Astrocyte (in vitro differentiated cells and primary cell): ENCODE measurements at places on chromosomes 1 and 21.

- no peak for DNase-seq
Observed at GRCh38 chr1:197150336-197151005, 4.0 kb upstream of the ASPM start.

DNA sequence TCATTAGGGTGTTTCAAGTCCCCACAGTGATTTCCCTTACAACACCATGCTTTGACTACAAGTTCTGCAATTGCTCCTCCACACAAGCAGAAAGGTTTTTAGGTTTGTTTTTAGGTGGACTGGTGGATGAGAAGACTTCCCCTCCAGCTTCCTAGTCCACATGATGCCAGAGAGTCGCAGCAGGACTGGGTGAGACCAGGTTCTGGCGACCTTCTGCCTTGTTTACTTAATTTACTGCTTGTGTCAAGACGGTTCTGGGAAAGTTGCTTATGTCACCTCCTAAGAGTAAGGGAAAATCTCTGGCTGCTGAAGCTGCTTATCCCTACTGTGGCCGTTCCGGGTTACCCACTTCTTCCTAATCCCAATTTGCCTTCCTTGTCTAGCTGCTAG lies 76.4 kb downstream of the GLUL start:
- no peak for DNase-seq

GRCh38 chr1:209650454-209650853 lies 1.8 kb downstream of the LAMB3 start:
- peak; percentile 56 for DNase-seq

GRCh38 chr1:152107984-152108881 lies 7.0 kb downstream of the TCHH start:
- peak; percentile 48 for DNase-seq

DNA sequence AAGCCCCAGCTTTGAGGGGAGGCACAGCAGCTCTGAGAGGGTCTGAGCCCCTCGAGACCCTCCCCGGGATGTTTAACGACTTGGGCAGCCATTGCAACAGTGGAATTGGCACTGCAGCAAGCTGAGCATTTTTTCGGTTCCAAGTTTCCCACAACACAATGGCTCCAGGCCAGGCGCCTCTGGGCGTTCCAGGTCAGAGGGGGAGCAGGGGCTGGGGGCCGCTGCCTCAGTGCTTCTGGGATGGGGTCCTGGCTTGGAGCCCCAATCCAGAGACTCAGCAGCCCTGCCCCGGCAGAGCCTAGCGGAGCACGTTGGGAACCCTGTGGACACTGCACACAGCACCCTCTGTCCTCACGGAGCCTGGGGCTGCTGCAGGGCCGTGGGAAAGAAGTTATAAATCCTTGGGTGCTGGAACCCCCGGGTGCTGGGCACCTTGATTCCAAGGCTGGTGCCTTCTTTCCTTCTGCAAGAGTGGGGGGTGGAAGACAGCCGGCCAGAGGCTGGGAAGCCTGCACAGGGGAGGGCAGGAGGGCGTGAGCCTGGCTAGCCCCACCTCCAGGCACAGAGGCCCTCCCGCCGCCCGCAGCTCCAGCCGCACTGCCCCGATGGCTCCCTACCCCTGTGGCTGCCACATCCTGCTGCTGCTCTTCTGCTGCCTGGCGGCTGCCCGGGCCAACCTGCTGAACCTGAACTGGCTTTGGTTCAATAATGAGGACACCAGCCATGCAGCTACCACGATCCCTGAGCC lies 50.1 kb downstream of the COL18A1 start:
- DNase-seq: peak; percentile 25

DNA sequence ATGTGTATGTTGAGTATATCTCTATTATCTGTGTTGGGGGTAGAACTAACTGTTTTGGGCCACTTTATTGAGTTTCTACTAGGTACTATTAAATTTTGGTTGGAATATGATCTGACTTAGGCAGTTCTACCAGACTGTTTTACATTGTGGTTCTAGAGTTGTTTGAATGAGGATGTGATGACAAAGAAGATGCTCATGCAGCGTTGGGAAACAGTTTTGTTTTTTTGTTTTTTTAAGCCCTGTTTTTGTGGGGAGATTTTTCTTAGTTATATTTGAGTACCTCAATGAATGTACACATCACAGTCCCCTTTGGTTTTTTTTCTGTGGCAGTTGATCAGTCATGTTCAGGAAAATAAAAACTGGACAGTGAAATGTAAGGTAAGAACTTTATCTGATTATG lies 40.1 kb downstream of the TMED5 start:
- no peak for DNase-seq

DNA sequence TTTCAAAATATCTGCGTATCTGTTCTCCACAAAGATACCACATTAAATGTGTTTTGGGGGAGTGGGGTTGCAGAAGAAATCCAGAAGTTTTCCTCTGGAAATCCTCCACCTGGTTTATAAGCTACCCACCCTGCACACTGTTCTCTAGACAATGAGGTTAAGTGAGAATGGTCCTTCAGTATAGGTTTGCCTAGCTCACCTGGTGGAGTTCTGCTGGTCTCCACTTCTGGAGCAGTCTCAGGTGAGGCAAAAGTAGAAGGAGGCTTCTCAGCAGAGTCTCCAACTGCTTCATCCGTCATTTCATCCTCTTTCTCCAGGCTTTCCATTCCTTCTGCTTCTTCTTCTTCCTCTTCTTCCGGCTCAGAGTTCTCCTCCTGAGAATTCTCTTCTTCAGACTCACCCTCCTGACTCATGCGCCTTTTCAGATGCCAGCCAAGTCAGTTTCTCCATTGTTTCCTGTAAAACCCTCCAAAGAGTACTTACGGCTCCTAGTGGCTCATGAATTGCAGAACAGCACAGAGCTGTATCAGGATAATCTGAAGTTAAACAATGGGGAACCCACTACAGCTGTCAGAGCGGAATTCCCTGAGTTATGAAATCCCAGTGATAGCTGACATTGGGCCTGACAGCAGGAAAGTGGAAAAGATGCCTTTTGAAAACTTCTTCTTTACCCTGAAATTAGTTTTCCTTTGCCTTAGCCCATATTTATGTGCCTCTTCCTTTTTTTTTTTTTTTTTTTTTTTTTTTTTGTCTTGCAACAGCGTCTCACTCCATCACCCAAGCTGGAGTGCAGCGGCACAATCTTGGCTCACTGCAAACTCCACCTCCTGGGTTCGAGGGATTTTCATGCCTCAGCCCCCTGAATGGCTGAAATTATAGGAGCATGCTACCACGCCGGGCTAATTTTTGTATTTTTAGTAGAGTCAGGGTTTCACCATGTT lies 38.5 kb downstream of the MSTO1 start:
- peak; percentile 89 for DNase-seq

GRCh38 chr1:18999359-18999758 lies 42.9 kb upstream of the IFFO2 start:
- DNase-seq: peak; percentile 46

DNA sequence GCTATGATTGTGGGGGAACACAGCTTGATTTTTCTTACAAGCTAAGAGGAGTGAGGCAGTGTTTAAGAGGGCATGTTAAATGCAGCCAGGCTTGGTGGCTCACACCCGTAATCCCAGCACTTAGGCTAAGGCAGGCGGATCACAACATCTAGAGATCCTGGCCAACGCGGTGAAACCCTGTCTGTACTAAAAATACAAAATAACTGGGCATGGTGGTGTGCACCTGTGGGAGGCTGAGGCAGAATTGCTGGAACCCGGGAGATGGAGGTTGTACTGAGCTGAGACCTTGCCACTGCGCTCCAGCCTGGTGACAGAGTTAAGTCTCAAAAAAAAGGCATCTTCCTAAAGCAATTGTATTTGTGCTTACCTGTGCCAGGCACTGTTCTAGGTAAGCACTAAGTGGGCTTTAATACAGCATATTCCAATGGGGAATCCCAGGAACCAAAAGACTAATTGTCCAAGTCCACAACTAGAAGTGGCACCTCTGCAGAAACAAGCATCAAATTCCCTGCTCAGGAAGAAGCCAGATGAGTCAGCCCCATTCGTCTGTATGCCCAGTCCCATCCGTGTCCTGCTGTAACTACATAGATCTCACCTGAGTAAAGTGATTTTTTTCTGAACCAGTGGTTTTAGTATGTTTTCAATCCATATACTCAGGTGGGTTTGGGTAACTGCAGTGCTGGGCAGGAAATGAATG lies 4.6 kb downstream of the RCC1 start:
- peak; percentile 38 for DNase-seq

DNA sequence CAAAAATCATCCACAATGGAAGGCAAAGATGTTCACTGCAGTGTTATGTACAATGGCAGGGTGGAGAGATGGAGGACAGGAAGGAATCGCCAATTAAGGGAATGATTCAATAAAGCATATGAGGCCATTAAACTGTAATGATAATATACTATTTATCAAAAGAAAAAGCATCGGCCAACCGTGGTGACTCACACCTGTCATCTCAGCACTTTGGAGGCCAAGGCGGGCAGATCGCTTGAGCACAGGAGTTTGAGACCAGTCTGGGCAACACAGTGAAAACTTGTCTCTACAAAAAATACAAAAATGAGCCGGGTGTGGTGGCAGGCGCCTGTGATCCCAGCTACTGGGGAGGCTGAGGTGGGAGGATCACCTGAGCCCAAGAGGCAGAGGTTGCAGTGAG lies 89.1 kb downstream of the SSBP3 start:
- DNase-seq: no peak

GRCh38 chr1:227733309-227733705 lies 1.8 kb downstream of the JMJD4 start:
- DNase-seq: no peak

DNA sequence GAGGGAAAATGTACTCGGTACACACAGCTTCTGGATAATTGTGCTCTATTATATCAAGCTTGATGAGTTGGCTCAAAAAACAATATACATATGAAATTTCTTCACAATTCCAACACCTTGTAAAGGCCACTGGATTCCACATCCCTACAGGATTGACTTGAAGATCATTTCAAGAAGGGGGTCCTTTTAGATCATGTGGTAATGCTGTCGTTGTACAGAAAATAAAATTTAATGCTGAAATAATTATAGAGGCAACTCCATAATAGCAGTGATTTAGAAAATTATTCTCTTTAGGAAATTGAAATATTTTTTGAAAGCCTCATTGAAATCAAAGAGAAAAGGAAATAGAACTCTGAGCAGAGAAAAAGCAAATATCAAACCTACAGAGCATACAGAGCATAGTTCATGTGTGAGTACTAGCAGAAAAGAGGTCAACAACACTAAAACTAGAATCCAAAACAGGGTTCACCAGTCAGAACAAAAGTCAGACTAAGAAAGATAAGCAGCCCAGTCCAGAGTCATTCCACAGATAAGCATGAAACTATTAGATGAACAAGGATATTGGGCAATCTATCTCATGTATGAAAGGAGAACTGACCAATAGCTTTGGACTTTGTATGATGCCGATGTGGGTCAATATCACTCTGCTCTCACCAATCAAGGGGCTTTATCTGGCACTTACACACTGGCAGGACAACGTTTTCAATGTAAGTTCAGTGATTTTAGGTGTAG lies 79.5 kb upstream of the PALMD start:
- DNase-seq: no peak

- DNase-seq: no peak
Observed at GRCh38 chr1:244712669-244713068, 59.7 kb downstream of the DESI2 start.

DNA sequence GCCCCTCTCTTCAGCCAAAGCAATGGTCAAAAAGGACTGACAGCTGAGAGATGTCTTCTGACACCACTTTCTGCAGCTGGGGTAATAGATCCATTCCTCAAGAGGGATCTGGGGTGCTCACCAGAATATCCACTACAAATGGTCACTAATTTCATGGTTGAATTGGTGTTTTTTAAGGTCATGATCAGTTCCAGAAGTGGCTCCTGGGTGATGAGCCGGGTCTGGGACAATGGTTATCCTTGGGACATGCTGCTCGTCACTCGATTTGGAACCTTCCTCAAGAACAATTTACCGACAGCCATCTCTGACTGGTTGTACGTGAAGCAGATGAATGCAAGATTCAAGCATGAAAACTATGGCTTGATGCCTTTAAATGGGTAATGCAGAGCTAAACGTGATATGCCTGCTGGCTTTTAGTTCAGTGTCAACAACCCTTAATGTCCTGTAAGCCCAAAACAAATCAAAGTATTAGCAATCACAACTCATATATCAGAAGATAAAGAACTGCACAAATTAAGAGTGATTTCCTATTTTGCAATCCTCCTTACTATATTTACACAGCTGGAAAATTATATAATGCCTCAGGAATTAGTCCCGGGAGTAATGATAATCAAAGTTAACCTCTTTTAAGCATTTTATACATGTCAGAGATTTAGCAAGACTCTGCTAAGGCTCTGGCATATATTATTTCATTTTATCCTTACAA lies 20.1 kb downstream of the FMO3 start:
- peak; percentile 16 for DNase-seq

GRCh38 chr1:29426701-29427279 lies 190.5 kb downstream of the PTPRU start:
- no peak for DNase-seq

DNA sequence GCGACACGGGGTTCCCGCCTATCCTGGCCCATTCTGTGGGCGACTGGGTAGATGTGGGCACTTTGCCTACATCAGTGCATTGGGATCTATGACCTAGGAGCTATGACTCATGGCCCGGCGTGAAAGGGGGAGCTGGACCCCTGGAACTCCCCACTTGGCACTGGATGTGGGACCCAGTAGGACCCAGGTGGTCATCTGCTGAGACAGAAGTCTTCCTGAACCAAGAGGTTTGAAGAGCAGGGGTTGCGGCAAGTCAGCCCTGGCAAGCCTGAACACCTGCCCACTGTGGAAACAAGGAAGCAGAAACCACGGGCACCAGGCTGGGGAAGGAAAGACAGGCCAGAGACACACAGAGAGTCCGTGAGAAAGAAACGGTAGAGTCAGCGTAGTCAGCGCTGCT lies 656.7 kb downstream of the AJAP1 start:
- no peak for DNase-seq

DNA sequence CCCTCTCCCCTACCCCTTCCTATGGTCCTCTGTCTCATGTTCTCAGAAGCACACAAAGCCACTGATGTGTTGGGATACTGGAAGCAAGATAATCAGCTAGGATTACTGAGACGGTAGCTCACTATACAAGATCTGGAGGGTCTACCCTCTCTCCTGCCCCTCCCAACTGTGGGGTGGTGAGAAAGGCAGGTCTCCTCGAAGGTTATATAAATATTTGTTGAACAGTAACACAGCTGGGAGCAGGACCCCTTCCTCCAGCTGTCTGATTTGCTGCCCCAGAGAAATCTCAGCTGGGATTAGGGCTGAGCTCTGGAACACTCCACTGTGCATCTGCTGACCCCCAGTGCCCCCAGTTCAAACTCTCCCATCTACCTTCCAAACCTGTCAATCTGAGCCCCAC lies 94.2 kb upstream of the IPO9 start:
- DNase-seq: no peak
